Calu3 (cell line): ENCODE measurements at places on chromosomes 3 and 15. TPM values are rescaled to one million over a fixed set of nuclear protein-coding genes. Genes with fewer than 3 reads are reported as not detected.

- H3K27me3 ChIP-seq: peaks cover 22% of the 10 kb centered on the region
- H3K4me1 ChIP-seq: peaks cover 9% of the 10 kb centered on the region
- H3K36me3 ChIP-seq: no peaks in the 10 kb centered on the region
- H3K27ac ChIP-seq: peak overlapping the region; percentile 69
Observed at GRCh38 chr3:139201446-139202225, 142.2 kb upstream of the MRPS22 start.

DNA sequence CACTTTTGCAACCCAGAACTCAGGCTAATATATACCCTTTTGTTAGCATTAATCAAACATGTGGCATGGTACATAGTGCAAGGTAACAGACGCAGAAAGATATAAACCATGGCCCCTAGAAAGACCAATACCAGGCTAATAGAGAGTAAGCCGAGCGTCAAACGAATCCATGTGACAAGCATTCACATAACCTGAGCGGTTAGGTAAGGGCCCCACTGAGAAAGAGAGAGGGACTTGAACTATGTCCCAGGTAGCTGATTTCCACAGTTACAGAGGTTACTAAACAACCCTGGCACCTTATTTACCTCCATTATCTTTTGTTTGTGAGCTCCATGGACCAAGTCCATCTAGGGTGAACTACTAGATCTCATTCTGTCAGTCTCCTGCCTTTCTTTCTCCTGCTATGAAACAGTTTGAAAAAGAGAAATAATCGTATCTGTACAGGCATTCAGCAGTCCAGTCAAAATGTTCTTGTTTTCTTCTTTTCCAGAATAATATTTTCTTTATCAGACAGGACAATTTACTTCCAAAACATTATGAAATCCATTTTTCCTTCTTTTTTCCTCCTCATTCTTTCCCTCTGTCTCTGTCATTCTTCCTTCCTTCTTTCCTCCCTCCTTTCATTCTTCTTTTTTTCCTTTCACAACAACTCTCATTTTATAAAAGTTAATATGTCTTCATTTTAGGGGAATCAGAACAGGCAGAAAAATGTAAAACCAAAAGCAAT is 30.5 kb upstream of the TNFSF10 start:
- H3K4me1 ChIP-seq: peaks cover 49% of the 10 kb centered on the region
- H3K36me3 ChIP-seq: no peaks in the 10 kb centered on the region
- DNase-seq: no peak

DNA sequence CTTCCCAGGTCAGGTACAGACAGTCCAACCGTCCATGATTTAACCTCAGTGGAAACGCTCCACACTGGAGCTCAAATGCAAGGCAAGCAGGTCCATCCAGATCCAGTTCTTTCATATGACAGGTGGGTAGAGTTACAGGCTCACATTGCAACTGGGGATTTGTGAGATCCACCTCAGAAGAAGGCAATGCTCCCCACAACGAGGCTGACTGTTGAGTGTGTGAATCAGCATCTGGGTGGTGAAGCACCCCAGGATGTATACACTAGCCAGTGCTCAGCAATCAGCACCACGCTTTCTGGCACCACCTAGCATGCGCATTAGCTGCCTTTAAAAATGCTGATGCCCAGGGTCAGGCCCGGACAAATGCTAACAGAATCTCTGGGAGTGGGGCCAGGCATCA is 343.5 kb upstream of the ICE2 start:
- no peaks in the 10 kb centered on the region for H3K36me3 ChIP-seq
- no peak overlapping the region for H3K4me3 ChIP-seq
- DNase-seq: no peak
- H3K27ac ChIP-seq: no peak overlapping the region
- H3K27me3 ChIP-seq: peaks cover 73% of the 10 kb centered on the region
- H3K4me1 ChIP-seq: no peaks in the 10 kb centered on the region

DNA sequence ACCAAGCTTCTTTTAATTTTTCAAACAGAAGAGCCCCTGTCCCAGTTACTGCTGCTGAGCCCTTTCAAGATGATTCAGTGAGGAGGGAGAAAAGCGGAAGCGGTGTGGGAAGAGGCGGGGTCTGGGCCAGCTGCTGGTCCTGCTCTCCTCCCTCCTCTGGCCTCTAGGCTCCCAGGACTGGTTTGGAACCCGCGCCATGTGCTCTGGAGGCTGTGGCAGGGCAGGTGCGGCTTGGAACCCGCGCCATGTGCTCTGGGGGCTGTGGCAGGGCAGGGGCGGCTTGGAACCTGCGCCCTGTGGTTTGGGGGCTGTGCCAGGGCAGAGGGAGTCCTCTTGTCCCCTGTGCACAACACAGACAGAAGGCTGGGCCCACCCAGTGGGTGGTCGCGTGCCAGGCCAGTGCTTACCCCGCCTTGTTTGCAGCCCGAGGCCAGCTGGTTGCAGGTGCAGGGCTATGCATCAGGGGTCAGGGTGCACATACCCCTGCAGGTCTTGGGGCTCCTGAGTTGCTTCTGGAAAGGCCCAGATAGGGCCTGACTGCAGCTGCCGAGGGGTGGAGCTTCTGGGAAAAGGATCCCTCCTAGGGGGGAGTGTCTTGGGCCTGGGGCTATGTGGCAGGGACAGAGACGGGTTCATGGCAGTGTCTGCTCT is 12.2 kb downstream of the ALG1L2 start:
- peaks cover 22% of the 10 kb centered on the region for H3K4me1 ChIP-seq
- peak overlapping the region; percentile 57 for H3K4me3 ChIP-seq
- peak overlapping the region; percentile 38 for H3K27ac ChIP-seq

DNA sequence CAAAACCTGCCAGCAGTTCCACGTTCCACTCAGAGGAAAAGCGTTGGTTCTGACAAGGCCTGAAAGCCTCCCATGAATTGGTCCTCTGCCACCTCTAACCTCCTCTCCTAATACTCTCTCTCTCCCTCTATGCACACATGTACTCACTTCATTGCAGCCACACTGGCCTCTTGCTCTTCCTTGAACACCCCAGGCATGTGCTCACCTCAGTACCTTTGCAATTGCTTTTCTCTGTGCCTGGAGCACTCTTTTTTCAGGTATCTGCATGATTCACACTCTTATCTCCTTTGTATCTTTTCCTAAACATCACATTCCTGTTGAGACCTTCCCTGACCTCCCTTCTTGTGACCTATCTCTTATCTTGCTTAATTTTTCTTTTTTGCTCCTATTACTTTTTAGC is 178.2 kb upstream of the FEZF2 start:
- H3K4me3 ChIP-seq: no peak overlapping the region
- no peak overlapping the region for H3K27ac ChIP-seq
- H3K36me3 ChIP-seq: no peaks in the 10 kb centered on the region

GRCh38 chr15:67201136-67201535 is 53.3 kb downstream of the AAGAB start:
- H3K4me3 ChIP-seq: no peak overlapping the region
- H3K36me3 ChIP-seq: peaks cover 31% of the 10 kb centered on the region
- H3K4me1 ChIP-seq: peaks cover 18% of the 10 kb centered on the region
- no peaks in the 10 kb centered on the region for H3K27me3 ChIP-seq
- DNase-seq: no peak
- no peak overlapping the region for H3K27ac ChIP-seq

- H3K27me3 ChIP-seq: no peaks in the 10 kb centered on the region
- H3K36me3 ChIP-seq: no peaks in the 10 kb centered on the region
- DNase-seq: no peak
- no peak overlapping the region for H3K4me3 ChIP-seq
Observed at GRCh38 chr3:66348704-66349103, 127.9 kb downstream of the SLC25A26 start.

DNA sequence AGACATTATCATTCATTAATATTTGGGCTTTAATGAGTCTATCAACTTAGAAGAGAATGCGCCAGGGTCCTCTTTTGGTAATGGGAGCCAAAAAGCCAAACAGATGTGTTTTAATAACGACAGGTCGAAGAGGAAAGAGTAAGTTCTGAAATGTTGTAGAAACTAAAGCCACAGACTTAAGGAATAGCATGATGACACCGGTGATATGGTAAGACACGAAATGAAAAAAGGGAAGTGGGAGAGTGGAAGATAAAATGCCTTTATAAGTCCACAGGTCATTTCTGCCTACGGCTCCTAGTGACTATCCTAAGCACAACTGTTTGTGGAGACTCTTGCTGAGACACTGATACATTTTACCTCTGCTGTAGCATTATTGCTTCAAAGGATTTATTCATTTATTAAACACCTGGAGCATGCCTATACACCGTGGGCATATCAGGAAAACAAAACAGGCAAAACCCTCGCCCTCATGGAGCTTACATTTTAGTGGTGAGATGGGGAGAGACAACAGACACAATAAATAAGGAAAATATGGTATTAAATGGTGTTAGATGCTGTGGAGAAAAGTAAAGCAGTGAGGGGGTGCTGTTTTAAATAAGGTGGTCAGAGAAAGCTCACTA is 11.7 kb upstream of the CD47 start:
- no peaks in the 10 kb centered on the region for H3K27me3 ChIP-seq
- no peak overlapping the region for H3K4me3 ChIP-seq
- DNase-seq: no peak

- no peaks in the 10 kb centered on the region for H3K27me3 ChIP-seq
- H3K27ac ChIP-seq: no peak overlapping the region
- H3K36me3 ChIP-seq: no peaks in the 10 kb centered on the region
- no peaks in the 10 kb centered on the region for H3K4me1 ChIP-seq
- H3K4me3 ChIP-seq: no peak overlapping the region
- DNase-seq: no peak
Observed at GRCh38 chr15:62771234-62771633, 271.3 kb upstream of the TPM1 start.

DNA sequence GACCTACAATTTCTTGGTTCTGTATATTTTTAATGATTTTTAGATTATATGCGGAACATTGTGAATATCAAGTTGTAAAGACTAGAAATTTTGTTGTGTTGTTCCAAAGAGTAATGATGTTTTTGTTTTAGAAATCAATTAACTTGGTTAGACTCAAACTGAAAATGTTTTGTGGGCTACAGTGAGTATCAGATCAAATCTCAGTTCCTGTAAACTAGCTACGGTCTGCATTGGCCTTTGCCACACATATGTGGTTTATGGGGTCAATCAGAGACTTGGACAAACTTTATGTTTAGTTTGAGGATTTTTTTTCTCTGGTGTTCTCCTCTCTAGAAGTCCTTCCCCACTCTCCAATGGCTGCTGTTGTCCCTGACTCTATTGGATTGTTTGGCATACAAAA is 308.0 kb upstream of the THRB start:
- DNase-seq: no peak
- no peaks in the 10 kb centered on the region for H3K36me3 ChIP-seq
- H3K27me3 ChIP-seq: no peaks in the 10 kb centered on the region
- H3K4me3 ChIP-seq: no peak overlapping the region

Gene PCLAF
- 53.0 and 55.8 TPM in 2 replicates for total RNA-seq

Gene ELL3
- total RNA-seq: 1.3 and 2.0 TPM in 2 replicates

Gene C2CD4B
- total RNA-seq: 18.8 and 29.9 TPM in 2 replicates

Gene CKMT1B
- total RNA-seq: 2.0 and 5.4 TPM in 2 replicates

Gene ETV5
- total RNA-seq: 95.9 and 108 TPM in 2 replicates

Gene CFAP20DC
- total RNA-seq: 5.8 and 5.9 TPM in 2 replicates

Gene PSTPIP1
- total RNA-seq: not detected in 2 replicates

Gene TLR9
- 0.14 and 0.27 TPM in 2 replicates for total RNA-seq
